T1000 (cell line): ENCODE measurements at places on chromosomes 16 and 17.
A peak's percentile ranks its signal among the peaks of the same experiment; 100 is the strongest.

- no peak for DNase-seq
Observed at GRCh38 chr16:55828680-55829079, 4.2 kb downstream of the CES1 start.

- DNase-seq, result no peak
Observed at GRCh38 chr16:47925811-47926460, 229.9 kb downstream of the ABCC12 start.

GRCh38 chr16:68978303-68978954 is 127.0 kb upstream of the HAS3 start:
- no peak for DNase-seq

DNA sequence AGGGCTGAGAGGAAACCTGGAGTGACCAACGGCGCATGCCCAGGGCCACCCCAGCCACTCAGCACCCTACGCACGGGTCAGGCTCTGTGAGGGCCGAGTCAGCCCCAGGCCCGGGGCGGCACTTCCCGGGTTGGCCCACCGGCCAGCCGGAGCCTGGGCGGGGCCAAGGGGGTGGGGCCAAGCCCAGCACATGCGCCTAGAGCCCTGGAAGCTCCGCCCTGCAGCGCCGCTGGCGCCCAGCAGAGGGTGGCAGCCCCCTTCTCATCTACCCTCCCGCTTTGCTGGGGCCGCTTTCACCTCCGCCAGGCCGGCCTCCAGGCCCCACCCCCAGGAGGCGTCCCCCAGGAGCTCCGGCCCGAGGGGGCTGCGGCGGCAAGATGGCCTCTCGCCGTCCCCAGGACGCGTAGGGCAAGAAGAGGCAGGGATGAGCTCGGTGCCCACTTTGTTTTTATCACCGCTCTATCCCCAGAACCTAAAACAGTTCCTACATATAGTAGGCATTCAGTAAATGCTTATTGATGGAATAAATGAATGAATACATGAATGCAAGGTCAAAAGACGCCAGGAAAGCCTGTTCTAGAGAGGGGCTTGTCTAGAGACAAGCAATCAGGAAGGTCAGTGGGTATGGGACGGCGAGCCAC is 31.3 kb downstream of the MYO18A start:
- peak; percentile 96 for DNase-seq

DNA sequence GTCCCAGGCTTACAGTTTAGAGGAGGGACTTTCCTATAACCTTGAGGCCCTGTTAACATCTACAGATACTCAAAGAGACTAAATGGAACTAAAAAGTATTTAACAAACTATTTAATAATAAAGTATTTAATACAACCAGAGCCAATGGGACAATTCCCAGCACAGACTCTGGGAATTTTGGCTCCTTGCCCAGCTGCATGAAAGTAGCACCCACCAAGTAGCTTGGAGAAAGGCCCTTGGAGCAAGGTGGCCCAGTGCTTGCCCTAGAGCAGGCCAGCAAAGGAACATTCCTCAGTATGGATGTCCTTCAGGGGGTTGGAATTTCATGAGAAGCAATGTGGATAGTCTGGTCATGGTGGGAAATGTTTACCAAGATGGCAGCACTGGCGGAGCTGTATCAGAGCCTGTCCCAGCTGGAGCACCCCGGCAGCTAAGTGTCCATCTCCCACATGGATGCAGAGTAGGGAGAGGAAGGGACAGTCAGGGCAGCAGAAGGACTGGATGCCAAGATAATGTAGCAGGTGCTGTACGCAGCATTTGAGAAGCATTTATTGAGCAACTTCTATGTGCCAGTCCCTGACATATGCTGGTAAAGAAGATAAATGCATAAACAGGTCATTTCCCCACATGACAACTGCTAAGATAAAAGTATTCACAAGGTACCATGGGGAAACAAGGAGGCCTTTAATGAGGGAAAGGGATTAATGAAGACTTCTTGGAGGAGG is 5.2 kb upstream of the SMARCD2 start:
- DNase-seq, result no peak

DNA sequence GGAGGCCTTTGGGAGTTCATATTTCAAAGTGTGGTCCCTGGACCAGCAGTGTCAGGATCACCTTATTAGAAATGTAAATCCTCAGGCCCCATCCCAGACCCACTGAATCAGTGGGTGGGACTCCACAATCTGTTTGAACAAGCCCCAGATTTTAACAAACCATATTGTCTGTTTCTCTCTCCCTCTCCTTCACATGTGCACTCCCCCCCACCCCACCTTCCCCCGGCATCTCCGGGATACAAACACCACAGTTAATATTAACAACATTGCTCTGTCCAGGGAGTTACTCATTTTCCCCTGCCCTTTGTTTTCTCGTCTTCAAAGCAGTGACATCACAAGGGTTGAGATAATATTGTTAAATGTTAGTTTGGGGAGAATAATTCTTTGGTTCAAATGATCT is 127.3 kb downstream of the KATNIP start:
- no peak for DNase-seq

DNA sequence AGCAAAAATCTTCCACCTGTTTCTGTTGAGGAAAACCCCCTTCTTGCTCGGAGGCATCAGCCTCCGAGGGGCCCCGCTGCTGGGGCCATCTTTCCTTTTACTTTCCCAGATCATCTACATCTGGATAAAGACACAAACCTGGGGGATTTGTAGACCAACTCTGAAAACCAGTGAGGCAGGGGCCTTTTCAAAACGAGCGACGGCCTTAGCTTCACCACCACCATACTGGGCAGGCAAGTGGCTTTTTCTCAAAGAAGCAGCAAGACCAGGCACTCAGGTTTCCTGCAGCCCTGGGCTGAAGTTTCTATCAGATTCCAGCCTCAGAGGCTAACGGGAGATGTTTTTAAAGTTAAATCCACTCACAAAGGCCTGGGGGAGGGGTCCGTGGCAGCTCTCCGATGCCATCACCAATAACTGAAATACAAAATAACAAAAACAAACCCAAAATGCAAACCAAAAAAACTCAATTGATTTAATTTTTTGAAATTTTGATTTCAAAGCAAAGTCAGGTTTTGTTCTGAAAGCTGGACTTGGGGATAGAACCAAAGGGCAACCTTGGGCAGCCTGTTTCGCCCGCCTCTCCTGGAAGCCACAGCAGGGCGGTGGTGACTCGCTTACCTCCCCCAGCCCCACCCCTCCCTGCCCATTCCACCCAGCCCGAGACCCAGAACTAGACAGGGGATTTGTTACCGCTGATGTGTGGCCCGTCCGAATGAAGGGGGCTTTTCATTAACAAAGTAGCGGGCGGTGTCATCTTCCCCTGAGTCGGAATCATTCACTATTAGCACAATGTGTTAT is 55.8 kb downstream of the SALL1 start:
- DNase-seq, result no peak

GRCh38 chr16:25978218-25978617 is 286.5 kb downstream of the HS3ST4 start:
- DNase-seq, result no peak

- DNase-seq, result no peak
Observed at GRCh38 chr17:79983456-79983855, 52.2 kb downstream of the TBC1D16 start.

- DNase-seq, result peak; percentile 99
Observed at GRCh38 chr17:18183334-18184142, at the start of gene ALKBH5. ALKBH5 (plus strand) TSS chr17:18183828; CDS start chr17:18184244, 416 bp downstream.

DNA sequence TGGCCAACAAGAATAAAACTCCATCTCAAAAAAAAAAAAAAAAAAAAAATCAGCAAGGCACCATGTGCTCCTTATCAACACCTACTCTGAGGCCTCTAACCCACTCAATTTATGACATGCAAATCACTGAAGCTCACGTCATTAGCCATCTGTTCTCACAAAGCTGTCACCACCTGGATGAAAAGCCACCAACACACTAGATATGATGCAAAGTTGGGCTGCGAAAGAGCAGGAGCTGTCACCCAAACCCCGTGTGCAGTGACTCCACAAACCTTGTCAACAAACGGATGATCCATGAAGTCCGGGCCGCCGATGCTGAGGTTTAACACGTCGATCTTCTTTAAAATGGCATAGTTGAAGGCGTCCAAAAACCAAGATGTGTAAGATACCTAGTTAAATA is 25.3 kb downstream of the MBTPS1 start:
- no peak for DNase-seq

DNA sequence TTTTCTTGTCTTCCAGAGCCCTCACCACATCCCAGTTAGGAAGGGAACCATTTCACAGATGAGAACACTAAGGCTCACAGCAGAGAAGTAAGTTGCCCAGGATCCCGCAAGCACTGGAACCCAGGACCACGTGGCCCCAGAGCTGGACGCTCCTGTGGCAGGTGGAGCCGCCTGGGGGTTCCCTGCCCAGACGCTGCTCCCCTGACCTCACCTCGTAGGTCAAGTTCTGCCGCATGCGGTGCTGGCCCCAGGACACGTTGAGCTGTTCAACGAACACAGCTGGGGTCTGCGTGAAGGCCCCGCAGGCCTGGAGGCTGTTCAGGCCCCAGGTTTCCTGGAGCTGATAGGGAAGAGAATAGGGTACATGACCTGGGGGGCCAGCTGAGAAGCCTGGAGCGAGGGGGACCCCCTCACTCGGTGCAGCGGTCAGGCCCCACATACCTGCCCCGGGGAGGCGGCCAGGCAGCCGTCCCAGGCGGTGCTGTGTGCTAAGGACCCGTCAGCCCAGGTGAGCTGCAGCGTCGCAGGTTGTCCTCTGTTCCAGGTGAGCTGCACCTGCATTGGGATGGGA is 54.1 kb downstream of the RMI2 start:
- no peak for DNase-seq

GRCh38 chr16:86297391-86297790 is 212.9 kb upstream of the FOXF1 start:
- no peak for DNase-seq

DNA sequence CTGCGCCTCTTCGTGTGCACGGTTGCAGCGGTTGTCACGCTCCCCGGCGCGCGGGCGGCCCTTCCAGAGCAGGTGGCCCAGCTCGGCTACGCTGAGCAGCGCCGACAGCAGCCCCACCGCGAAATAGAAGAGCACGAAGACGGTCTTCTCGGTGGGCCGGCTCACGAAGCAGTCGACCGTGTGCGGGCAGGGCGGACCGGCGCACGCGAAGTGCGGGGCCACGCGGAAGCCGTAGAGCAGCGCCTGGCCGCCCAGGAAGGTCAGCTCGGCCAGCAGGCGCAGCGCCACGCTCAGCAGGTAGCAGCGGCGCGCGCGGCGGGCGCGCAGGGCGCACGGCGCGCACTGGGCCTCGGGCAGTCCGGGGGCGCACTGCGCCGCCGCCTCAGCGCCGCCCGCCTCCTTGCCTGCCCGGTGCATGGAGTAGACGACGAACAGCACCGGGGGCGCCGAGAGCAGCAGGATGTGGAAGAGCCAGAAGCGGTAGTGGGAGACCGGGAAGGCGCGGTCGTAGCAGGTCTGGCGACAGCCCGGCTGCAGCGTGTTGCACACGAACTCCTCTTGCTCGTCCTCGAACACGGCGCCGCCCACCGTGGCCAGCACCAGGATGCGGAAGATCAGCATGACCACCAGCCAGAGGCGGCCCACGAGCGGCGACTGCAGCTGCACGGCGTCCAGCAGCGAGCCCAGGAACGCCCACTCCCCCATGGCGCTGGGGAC is 1.3 kb downstream of the GJD3 start:
- peak; percentile 62 for DNase-seq

DNA sequence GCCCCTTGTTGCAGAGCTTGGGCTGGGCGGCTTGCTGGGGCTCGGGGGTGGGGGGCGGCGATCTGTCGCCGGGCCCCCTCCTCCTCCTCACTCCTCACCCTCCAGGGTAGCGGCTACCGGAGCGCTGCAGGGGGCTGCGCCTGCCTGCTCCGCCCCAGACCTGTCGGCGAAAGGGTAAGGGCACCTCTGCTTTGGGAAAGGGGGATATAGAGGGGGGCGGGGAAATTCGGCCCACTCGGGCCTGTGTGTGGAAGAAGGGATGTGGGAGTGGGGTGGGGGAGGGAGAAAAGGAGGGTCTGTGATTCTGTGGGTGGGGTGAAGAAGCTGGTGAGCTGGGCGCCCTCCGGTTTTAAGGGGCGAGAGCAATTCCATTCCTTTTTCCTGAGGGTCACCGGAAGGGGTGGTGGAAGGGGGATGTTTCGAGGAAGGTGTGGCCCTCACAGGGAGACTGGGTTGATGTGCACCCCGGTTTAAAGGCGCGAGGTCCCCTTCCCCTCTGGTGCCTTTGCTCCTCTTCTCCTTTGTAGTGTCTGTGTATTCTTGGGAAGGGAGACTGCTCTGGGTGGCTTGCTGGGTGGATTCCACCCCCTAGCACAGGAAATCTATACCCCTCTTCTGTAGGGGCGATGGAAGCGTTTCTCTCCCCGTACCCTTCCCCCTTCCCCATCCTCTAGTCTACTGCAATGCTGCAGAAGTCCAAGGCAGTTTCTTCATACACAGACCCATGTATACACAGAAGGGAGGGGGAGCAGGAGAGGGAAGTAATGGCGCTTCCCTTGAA is 878 bp downstream of the TAOK1 start:
- DNase-seq, result no peak

DNA sequence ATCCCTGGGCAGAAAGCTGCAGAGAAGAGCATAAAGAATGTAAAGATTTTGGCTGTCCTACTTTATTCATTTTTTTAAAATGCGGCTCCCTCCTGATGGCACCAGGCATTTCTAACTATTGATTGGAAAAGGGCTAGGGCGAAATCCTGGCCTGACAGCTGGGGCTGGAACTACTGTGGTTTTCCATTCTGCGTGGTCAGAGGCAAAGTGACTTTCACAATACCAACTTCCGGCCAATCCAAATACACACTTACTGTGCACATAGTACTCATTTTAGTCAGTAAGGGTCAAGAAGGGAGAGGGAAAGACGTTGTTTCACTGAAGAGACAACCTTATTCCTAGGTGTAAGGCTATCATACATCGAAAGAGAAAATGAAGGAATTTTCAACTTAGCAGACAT is 113.8 kb upstream of the PMFBP1 start:
- no peak for DNase-seq

DNA sequence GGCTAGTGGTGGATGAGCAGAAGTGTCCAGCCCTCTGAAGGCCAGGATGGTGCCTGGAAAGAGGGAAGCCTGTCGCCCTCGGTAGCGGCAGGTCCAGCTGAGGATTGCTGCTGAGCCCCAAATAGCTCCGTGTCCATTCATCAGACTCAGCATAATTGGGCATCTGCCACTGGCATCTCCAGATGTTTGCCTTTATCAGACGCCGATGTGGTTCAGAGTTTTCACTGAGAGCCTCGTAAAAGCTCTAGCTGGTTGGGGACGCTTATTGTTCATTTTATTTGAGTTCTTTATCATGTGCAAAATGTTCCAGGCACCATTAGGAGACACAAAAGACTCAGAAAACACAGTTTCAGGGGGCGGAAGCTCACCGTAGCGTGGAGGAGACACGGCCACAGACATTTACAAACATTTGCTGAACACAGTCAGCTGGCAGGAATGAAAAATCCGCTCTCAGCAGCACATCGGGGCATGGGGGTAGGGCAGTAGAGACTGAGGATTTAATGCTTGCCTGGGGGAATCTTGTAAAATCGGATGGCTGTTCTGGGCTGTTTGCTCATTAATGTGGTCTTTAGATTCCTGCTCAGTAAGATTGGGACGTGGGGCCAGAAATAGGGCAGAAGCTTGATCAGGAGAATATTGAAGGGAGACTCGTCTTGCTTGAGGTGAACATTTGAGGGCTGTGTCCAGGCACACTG is 41.7 kb downstream of the SMPD3 start:
- no peak for DNase-seq

DNA sequence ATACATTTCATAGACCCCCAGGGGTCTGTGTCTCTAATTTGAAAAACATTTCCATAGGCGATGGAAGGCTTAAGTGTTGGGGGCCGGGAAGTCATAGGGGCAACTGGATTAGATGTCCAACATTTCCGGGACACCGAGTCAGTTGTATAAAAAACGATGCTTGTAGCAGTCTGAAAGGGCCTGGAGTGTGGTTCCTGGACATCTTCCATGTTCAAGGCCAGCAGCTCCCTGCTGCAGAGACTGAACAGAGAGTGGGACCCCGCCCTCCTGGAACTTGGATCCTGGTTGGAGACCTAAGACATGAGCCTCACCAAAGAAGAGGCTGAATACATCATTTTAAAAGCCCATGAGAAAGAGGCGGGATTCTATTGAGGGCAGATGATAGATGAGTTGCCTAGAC is 82.0 kb upstream of the ZNF423 start:
- no peak for DNase-seq
